ENCODE measurements at places on chromosomes 2 and 18.

DNA sequence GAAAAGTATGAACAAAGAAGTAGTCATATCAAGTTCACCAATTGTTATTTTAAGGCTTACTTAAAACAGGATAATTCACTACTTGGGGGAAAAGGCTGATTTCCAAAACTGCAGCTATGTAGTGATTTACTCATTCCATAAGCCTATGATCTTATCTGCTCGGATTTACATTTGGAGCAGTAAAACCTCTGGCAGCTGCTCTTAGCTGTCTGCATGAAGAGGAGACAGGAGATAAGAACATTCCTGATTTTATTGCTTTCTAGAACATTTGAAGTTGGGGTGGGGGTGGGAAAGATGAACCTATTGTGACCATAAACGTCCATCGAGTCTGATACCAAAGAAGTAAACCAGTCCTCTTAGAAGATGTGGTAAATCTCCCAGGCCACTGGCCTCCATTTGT is 120.9 kb downstream of the MMADHC start:
- DNase-seq: no peak

DNA sequence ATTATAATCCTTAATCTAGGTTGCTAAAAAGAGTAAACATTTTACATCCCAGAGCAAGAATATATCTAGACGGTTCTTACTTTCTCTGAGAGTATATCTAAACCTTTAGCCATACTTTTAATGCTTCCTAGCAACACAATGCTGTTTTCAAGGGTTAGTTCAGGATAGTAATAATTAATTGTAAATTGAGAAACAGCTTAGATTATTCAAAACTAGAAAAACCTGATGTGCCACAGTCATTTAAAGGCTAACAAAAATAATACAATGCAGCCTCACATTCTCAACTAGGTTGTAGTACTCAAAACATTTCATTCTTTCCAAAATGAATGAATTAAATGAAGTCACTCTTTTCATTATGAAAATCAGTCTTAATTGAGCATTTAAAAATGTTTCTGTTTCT is 103.2 kb upstream of the OTX1 start:
- no peak for DNase-seq

DNA sequence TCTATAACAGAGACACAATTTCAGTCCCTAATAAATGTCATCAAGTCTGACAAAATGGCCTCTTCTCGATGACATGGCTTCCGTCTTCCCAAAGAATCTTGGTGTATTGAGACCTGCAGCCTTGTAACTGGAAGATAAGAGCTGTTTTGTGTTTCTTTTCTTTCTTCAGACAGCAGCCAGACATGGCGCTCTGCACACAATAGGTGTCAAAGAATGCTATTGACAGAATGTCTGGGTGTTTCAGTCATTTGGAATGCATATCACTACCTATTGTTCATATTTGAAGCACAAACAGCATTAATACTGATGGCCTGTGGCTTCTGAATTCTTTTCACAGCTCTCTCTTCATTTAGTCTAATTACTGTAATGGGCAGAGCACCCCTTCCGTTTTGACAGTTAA is 344.8 kb downstream of the RPRM start:
- no peak for DNase-seq

DNA sequence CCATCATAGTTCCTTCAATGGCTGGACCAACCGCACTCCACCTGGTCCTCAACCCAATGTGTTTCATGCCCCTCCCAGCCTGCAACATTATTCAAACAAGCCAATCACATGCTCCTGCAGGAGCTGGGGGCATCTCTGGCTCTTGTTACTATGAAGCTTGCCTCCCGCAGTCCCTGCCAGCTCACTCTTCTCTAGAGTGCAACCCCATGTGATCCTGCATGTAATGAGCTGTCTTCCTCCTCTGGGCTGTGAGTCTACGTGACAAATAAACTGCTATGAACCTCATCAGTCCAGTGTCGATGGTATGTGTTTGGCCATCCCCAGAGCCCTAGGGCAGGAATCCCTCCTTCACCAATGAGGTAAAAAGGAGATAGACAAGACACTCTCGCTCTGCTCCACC is 15.8 kb upstream of the BOD1L2 start:
- no peak for DNase-seq

GRCh38 chr2:188364033-188364630 is 72.5 kb downstream of the GULP1 start:
- DNase-seq: no peak

- no peak for DNase-seq
These were observed 146.3 kb downstream of the ARL6IP6 start for GRCh38 chr2:152864601-152865149.

GRCh38 chr2:122193622-122194021 is 438.2 kb downstream of the TSN start:
- peak; percentile 18 for DNase-seq

GRCh38 chr2:179274749-179275148 is 10.1 kb upstream of the SESTD1 start:
- DNase-seq: peak; percentile 24

DNA sequence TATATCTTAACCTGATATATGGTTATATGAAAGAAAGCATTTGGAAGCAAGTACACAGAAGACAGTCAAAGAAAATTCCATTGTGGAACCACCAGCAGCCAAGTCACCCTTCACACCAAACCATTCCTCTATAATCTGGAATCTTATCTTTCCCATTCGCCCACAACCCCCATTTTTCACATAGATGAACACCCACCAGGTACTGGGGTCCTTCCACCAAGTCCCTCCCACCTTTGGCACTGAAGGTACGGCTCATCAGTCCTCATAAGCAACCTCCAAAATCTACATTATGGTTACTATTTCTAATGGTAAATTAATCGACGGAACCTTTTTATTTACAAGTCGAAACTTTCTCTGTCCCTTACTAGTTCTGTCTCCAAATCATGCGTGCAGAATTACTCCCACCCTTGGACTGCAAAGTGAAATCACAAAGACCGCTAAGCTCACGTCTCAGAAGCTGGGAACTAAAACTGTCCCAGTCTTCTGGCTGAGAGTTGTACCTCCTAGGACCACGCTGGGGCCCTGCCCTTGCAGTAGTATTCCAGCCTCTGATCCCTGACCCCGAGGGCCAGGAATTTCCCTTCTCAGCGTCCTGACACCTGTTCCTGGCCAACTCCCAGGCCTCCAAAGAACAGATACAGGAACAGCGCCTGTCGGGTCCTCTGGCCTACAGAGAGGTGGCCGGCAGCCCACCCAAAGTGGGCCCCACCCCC is 702 bp downstream of the OLA1 start:
- DNase-seq: peak; percentile 53

DNA sequence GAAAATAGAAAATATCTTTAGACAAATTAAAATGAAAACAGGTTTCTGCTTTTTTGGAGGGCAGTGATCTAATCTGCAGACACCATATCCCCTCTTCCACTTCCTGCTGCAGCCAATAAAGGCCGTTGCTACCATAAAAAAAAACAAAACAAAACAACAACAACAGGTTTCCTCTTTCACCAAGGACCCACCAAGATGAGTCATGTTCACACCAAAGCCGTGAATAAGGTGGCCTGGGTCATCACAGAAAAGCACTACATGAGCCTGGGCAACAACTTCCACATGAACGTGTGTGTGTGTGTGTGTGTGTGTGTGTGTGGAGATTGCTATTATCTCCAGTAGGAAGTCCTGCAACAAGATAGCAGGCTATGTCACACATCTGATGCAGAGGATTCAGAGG is 24.8 kb upstream of the TFCP2L1 start:
- peak; percentile 45 for DNase-seq

- DNase-seq: peak; percentile 66
These were observed 11.7 kb upstream of the FAM228A start for GRCh38 chr2:24163186-24163585.

GRCh38 chr2:130819608-130820278 is 17.0 kb upstream of the ARHGEF4 start:
- DNase-seq: no peak

DNA sequence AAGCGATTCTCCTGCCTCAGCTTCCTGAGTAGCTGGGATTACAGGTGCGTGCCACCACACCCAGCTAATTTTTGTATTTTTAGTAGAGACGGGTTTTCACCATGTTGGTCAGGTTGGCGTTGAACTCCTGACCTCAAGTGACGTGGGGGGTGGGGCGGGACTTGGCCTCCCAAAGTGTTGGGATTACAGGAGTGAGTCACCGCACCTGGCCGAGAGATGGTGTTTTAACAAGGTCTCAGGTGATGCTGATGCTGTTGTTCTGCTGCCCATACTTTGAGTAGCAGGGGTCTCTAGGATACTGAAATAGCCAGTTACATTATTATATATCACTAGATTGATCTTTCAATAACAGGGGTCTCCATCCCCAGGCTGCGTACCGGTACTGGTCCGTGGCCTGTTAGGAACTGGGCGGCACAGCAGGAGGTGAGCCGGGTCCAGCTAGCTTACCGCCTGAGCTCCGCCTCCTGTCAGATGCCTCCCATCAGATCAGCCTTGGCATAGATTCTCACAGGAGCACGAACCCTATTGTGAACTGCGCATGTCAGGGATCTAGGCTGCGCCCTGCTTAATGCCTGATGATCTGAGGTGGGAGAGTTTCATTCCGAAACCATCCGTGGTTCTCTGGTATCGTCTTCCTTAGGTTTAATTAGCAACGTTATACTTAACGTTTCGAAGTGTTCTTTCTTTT is 48.3 kb upstream of the SLC38A11 start:
- DNase-seq: no peak

DNA sequence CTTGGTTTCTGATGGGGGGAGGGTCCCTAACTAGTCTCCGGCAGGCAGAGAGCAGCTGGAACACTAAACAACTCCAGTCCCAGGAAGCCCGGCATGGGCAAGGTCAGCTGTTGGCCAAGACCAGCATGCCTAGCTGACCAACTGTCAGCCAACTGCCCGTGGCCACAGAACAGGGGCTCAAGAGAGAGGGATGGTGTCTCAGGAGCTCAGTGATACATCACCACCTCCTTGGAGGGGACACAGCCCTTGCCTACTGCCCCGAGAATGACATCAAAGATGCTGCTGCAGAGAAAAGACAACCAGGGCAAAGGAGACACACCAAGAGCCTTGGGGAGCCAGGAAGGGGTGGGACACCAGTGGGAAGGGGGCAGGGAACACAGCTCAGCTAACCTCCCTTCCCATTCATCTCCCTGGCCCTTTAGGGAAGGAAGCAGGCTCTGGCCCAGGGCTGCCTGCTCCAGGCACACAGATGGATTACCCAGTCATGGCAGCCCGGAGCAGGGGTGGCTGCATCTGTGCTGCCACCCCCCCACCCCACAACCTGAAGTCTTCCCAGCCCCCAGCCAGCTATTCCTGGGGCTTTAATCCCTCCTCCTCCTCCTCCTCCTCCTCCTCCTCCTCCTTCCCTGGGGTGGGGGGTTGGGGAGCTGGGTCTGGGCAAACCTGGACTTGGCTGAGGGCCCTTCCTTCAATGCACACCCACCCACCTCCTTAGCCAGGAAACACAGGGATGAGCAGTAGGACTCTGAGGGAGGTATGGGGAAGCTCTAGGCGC is 1.9 kb downstream of the BIN1 start:
- DNase-seq: no peak

DNA sequence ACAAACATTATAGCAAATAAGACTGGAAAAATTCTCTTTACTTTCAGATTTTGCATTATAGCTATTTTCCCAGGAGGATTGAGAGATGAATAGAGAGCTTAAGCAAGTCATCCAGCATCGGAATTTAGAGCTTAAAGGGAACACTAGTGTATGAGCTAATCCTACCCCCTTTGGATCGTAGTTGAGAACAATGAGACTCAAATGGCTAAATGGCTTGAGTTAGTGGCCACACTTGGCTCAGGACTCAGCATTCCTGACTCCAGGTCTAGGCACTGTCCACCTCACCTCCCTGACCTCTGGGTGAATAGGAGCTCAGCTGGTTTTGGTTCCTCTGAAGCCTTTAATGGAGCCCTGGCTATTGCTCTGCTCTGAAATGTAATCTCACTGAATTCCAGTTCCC is 97.5 kb upstream of the CXCR4 start:
- DNase-seq: no peak

GRCh38 chr18:59994357-59994756 is 94.6 kb downstream of the PMAIP1 start:
- DNase-seq: peak; percentile 18

DNA sequence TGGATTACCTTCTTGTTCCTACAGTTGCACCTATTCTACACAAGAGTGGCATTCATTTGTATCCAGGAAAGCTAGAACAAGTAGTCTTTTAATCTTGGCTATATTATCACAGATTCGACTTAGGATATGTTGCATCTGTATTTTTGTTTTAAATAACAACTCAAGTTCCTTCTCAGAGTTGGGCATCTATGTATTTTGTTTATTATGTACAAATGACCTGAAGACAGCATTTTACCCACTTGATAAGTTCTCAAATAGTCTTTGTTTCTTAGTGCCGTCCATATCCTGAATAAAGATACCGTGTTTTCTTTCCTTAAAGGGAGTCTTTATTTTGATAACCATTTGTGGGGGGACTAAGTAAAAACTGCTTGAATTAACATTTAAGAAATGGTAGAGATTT is 2.9 kb downstream of the ITPRID2 start:
- DNase-seq: no peak

DNA sequence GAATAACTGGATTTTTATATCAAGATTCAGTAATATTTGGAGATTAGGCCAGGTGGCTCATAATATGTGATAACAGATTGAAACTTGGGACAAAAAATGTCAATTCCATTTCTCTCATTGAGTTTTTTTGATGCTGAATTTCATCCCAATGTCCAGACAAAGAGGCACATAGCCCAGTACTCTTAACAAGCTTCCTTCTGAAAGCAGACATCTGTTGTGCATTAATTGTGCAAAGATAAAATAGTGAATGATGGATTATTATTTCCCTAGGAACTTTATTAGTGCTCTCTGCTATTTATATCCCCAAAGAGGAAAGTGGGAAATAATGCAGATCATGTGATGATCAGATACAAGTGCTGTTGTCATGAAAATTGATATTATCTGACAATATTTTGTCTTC is 234.1 kb downstream of the CCDC102B start:
- no peak for DNase-seq

DNA sequence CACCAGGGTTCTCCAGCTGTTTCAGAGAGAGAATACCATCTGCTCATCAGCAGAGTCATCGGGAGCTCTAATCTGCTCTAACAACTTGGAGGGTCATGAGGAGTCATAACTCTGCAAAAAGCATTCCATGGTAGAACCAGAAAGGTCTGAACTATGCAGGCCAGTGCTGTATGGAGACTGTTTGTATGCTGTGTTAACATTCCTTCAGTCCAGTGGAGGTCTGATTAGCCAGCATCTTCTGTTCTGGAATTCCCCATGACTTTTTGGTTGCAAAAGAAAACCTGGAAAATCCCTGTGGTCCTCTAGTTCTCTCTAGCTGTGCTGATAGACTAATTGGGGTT is 9.4 kb upstream of the ITGB6 start:
- DNase-seq: no peak

- DNase-seq: no peak
These were observed 2.1 kb downstream of the LRRTM1 start for GRCh38 chr2:80302314-80303005.

GRCh38 chr2:177348733-177349693 is 43.6 kb upstream of the AGPS start:
- DNase-seq: no peak

DNA sequence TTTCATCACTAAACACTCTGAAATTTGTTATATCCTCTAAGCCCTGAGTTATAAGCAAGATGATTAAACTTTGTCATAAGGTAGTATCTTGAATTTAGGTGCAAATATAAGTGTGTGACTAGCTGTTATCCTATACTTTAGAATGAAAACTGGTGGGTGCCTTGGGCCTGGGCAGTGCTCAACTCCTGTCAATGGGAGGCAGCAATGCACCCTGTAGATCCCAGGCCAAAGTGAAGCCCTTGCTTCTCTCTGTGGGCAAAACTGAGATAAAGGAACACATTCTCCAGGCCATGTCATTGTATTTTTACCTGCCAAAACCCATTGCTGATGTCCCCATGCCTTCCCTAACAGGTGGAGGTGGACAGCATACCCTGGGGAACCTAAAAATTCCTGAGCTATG is 525.2 kb downstream of the TNS1 start:
- no peak for DNase-seq

Measured in NB4 (cell line).